ENCODE measurements at places on chromosomes 6 and 20.

GRCh38 chr6:107594736-107595135 is 104.8 kb downstream of the SOBP start:
- no peak for DNase-seq

GRCh38 chr6:49637350-49637731 is 702 bp upstream of the RHAG start:
- no peak for DNase-seq

DNA sequence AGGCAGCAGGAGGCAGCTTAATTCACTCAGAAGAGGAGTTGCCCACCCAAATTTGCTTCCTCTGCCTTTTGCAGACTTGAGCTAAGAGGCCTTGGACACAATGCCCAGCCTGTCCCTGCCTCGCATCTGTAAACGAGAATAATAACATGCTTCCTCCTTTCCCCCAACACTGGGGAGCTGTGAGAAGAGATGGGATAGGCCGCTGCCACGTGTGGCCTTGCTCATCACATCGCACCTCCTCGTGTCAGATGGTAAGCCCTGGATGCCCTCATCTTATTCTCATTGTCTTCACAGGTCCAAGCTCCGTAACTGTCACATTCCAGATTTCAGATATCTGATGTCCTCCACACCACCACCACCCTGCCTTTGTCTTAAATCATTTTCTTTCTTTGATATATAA is 13.1 kb upstream of the TUBB2B start:
- no peak for DNase-seq

- no peak for DNase-seq
Measured at GRCh38 chr6:77456531-77457248, 6.6 kb downstream of the HTR1B start.

GRCh38 chr20:24577271-24577909 is 108.0 kb downstream of the SYNDIG1 start:
- no peak for DNase-seq

DNA sequence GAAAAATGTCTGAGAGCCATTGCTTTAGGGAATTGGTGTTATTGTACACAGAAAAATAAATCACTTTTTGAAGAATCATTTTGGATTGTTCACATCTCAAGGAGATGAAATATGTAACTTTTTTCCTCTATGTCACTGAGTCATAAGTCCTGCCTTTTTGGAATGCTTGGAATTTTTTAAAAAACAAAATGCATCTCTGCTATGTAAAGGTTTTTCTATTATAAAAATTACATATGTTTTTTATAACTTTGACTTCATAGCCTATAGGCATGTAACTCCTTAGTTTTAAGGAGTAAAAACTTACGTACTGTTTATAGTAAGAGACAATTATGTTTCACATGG is 8.7 kb downstream of the RNF144B start:
- no peak for DNase-seq

DNA sequence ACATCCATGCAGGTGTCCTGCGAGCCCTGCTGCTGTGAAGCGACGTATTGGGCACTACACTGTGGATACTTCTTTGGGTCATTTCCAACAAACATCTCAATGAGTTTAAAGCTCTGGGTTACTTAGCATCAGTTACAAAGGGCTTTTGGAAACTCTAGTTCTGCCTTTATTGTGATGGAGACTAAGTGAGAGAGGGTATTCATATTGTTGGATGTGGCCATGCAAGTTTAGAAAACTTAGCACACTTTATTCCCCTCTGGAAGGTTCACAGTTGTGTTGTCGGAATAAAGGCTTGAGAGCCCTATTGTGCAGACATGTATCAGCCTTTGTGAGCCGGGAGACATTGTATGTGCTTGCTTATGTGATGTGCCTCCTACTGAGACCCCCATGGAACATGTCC is 22.1 kb downstream of the DUSP22 start:
- DNase-seq, result no peak

- no peak for DNase-seq
Measured at GRCh38 chr6:13617066-13617465, 1.9 kb downstream of the NOL7 start.

DNA sequence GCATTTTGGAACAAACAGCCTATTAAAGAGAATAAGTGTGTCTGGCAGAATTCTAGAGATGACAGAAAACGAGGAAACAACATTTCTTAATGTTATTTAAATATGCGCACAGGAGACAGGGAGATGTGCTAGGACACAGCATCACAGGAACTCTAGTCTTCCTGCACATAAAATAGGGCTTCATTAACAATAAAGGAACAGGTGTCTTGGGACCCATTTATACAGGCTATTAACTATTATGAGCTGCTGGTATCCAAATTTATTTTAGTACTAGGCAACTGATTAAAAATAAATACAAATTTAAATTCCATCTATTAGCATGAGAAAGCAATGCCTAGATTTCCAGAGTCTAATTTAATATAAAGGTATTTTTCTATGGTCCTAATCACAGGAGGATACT is 102.3 kb downstream of the PDSS2 start:
- DNase-seq, result no peak

DNA sequence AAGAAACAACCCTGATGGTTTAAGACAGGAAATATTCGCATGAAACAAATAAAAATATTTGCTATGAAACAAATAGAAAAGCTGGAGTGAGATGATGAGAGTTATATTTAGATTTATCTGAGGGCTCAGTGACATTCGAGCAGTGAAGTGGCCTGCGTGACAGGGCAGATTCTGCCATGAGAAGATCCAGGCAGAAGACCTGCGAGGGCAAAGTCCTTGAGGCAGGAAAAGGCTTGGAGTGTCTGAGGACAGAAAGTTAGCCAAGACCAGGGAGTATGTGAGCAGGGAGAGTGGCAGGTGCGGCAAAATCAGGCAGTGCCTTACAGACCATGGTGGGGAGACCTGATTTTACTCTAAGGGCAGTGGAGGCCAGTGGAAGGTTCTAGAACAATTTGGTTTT is 66.9 kb upstream of the RIN2 start:
- DNase-seq, result no peak

DNA sequence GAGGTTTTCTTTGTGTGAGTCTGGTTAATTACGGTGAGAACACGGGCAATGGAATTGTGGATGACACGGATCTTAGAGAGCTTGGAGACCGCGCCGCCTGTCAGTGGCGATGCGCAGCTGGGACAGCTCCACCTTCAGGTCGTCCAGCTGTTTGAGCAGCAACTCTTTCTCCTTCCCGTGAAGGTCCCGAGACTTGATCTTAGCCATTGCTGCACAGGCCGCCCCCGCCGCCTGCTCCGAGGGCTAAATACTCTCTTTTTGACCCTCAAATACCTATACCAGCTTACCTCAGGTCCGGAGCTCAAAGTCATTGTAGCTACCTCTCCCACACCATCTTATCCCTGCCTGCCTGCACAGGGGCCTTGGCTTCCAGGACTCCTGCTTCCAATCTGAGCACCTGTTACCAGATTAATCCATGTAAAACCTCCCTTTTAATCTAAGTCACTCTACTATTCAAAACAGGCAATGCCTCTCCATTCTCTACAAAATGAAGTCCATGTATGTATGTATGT is 100.2 kb downstream of the PREP start:
- peak; percentile 53 for DNase-seq

DNA sequence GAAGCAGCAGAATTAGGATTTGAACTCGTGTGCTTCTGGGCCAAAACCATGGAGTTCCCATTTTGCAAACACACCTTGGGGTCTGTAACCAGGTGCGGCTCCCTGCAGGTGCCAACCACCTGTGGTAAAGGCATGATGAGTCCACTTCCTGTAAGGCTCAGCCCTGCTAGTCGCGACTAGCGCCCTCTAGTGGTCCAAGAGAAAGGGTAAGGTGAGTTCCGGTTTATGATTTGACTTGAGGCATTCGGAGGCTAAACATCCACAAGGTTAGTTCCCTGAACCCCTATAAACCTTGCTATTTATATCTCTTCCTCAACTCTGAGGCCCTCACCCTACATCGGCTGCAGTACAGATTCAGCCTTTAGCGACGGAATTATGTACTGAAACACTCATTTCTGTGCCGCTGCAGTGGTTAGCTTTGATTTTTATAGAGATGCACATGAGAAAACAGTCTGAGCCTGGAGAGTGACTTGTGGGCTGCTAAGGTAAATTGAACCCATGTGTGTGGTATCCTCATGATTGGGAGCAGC is 173.4 kb downstream of the PLCB1 start:
- DNase-seq, result peak; percentile 28

GRCh38 chr6:15287670-15288375 is 42.0 kb downstream of the JARID2 start:
- DNase-seq, result no peak

DNA sequence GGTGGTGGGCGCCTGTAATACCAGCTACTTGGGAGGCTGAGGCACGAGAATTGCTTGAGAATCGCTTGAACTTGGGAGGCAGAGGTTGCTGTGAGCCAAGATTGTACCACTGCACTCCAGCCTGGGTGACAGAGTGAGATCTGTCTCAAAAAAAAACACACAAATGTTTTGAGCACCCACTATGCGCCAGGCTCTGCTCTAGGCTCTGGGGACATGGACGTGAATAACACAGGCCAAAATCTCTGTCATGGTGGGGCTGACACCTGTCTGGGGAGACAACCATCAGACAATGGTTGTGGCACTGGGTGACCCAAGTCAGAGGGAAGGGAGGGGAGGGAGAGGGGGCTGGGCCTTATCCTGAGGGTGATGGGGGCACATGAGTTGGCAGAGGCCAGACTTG is 62.7 kb downstream of the UBE2V1 start:
- no peak for DNase-seq

- DNase-seq, result no peak
Measured at GRCh38 chr20:10954908-10955580, 281.2 kb upstream of the JAG1 start.

- DNase-seq, result no peak
Measured at GRCh38 chr6:28003661-28004060, 46.6 kb downstream of the OR2B6 start.

DNA sequence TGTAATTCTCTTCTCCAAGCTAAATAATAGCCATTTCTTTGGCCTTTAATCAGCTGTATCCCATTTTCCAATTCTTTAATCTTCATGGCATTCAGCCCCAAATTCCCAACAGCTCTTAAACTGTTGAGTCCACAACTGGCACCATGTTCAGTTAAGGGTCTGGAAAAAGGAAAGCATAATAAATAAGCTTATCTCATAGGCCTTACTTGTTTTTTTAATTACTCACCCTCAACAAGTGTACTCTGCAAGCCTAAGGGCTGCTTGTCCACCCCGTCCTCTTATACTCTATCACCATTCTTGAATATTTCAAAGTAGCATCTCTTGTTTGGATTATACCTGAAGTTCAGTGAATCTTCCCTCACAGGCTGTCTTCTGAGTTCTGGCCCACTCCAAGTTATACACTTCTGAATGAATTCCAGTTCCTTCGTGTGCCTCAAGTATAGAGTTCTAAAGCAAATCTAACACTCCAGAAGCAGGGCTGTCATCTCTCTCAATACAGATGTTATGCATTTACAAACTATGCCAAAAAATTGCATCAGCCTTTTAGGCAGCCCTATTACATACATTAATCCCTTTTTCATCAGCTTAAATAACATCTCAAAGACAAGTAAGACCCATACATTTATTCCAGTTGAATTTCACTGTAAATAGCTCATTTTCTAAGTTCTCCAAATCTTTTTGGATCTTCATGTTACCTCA is 98.7 kb downstream of the COL21A1 start:
- no peak for DNase-seq

- no peak for DNase-seq
Measured at GRCh38 chr6:6458172-6458571, 130.3 kb upstream of the LY86 start.

GRCh38 chr6:139891471-139891870 is 517.0 kb upstream of the CITED2 start:
- no peak for DNase-seq

- no peak for DNase-seq
Measured at GRCh38 chr20:64121586-64121985, 14.2 kb upstream of the NPBWR2 start.

DNA sequence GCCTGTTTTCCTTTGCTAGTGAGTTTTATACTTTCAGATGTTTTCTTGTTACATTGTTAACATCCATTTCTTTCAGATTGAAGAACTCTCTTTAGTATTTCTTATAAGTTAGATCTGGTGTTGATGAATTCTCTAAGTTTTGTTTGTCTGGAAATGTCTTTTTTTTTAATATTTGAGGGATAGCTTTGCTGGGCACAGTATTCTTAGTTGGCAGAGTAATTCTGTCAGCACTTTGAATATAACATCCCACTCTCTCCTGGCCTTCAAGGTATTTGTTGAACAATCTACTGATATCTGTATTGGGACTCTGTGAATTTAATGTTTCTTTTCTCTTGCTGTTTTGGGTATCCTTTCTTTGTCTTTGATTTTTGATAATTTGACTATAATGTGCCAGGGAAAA is 79.4 kb upstream of the UST start:
- no peak for DNase-seq

DNA sequence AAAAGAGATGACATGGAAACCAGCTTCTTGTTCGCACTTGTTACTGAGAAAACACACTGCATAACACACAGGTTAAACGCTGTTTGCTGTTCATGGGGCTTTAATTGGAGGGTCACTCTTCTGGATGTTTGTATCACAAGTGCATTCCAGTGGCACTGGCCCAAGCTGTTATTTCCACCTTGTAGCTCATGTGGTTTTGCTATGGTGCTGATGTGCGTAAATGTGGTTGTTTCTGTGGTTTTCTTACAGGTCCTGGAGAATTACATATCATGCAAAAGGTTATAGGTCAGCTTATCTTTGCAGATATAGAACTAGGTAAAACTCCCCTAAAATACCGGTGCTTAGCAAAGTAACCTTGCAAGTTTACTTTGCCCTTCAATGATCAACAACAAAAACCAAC is 89.3 kb upstream of the AHI1 start:
- DNase-seq, result no peak

GRCh38 chr6:142387997-142388815 is 86.4 kb downstream of the ADGRG6 start:
- DNase-seq, result no peak

DNA sequence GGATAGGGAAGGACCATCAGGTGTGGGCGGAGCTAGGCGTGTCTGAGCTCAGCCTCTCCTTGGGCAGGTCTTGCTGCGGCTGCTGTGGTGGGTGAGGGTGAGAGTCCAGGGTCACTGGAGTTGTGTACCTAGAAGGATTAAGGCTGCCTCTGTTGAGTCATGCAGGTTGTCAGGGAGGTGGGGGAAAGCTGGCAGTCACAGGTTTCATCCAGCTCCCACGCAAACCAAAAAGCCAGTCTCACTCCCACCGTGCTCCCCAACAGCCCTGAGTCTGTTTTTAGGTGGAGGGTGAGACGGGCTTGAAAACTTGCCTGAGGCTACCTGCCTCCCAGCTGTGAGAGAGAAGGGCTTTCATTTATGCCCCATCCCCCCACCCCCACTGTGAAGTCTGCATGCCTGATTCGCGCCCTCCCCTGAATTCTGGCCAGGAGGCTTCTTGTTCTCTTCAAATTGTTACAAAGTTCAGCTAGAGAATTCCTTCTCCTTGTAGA is 161.5 kb downstream of the MYLK4 start:
- DNase-seq, result no peak

All from NCI-H2029 treated with DMSO at 0.1 percent for 48 hours (cell line).